Cortex of kidney (tissue), 1 donor: ENCODE measurements at places on chromosomes 11 and 22.

GRCh38 chr11:3949125-3949524 lies 93.7 kb downstream of the STIM1 start:
- DNase-seq, result no peak

DNA sequence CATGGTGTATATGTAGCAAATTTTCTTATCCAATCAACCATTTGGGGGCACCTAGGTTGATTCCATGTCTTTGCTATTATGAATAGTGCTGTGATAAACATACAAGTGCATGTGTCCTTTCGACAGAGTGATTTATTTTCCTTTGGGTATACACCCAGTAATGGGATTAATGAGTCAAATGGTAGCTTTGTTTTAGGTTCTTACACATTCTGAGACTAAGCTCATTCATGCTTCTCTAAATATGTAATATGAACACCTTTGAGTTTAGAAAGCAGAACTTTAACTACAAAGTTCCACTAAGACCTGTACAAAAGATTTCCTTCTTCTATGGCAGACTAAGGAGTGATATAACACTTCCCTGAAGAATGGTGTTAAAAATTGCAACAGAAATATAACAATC lies 627.0 kb downstream of the KCNA4 start:
- no peak for DNase-seq

DNA sequence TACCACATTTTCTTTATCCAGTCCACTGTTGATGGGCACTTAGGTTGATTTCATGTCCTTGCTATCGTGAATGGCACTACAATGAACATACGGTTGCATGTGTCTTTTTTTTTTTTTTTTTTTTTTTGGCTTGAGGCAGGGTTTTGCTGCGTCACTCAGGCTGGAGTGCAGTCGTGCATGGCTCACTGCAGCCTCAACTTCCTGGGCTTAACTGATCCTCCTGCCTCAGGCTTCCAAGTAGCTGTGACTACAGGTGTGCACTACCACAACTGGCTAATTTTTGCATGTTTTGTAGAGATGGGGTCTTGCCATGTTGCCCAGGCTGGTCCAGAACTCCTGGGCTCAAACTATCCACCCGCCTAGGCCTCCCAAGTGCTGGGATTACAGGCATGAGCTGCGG lies 1.5 kb upstream of the CCDC90B start:
- DNase-seq, result no peak

GRCh38 chr22:20389288-20389687 lies 4.7 kb upstream of the ZNF74 start:
- DNase-seq, result no peak

GRCh38 chr22:50206599-50206998 lies 5.8 kb downstream of the SELENOO start:
- no peak for DNase-seq

- no peak for DNase-seq
Observed at GRCh38 chr11:70315716-70316115, 45.2 kb downstream of the PPFIA1 start.

GRCh38 chr22:28358312-28358711 lies 321.3 kb downstream of the TTC28 start:
- DNase-seq, result no peak

DNA sequence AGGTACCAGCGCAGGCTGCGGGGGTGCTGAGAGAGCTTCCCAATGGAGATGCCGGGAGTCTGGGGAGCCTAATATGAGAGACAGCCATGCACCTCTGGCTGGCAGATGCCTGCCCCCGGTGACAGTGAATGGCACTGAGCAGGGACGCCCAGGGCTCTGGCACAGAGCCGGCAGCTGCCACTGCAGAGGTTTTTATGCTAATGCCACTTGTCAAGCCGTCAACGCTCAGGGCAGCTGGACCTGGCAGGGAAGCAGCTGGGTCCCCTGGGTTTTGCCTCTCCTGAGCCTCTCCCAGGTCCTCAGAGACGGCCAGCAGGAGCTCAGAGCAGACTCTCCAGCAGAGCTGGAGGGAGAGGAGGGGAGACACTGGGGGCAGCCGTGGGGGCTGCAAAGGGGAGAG lies 573.6 kb downstream of the BUD13 start:
- DNase-seq, result no peak

- no peak for DNase-seq
Observed at GRCh38 chr11:94128291-94128745, 323 bp upstream of the PANX1 start.

DNA sequence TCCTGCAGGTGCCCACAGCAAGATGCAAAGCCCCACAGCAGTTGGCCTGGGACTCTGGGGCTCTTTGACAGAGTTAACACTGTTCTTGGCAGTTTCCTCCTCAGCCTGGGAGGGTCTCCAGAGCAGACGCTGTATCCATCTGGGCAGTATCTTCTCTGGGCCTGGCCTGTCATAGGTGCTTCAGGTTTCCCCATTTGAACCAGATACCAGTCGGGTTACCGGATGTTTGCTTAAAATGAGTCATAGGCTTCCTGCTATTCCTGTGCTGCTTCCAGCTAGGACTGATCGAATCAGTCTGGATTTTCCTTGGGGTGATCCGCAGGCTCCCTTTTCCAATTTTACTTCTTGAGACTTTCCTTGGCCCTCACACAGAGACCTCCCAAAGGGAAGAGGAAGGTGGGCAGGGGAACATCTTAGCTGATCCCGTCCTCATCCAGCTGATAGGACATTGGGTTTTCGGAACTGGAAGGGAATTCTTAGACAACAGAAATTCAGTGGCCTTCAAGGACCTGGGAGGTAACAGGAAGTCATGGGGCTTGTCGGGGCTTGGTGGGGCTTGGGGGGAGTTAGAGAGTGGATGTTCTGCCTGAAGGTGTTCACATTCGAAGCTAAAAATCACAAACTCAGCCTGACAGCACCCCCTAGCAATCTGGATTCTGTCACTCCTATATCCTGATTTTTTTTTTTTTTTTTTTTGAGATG lies 2.4 kb upstream of the RANGAP1 start:
- no peak for DNase-seq
